Naive thymus-derived CD8-positive, alpha-beta T cell (primary cell): ENCODE measurements at places on chromosomes 11 and 22. TPM values are rescaled to one million over a fixed set of nuclear protein-coding genes. Genes with fewer than 3 reads are reported as not detected.

The TPBGL gene
- total RNA-seq: 0.16 TPM

The FOLR2 gene
- 1.0 TPM for total RNA-seq

The YAP1 gene
- total RNA-seq: not detected

The GALNT18 gene
- total RNA-seq: not detected

The PTS gene
- total RNA-seq: 30.8 TPM
